ENCODE measurements at places on chromosomes 12 and 14.

DNA sequence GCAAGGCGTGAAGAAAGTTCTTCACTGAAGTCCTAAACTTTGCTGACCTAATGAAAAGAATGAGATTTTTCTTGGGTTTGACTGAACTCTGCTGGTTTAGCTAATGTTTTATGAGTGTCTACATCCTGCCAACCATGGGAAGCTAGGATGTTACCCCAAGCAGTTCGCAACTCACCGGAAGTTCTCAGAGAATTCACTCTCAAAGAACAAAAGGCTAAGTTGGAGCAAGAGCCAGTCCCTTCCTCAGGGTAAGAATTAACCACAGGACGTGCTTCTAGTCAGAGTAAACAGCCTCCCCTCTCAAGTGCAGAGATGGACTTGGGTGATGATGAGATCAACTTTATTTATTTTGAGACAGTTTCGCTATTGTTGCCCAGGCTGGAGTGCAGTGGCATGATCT, 37.3 kb downstream of the TCHP start:
- DNase-seq: no peak

GRCh38 chr14:65019944-65020566, 33.4 kb downstream of the FNTB start:
- DNase-seq: no peak

DNA sequence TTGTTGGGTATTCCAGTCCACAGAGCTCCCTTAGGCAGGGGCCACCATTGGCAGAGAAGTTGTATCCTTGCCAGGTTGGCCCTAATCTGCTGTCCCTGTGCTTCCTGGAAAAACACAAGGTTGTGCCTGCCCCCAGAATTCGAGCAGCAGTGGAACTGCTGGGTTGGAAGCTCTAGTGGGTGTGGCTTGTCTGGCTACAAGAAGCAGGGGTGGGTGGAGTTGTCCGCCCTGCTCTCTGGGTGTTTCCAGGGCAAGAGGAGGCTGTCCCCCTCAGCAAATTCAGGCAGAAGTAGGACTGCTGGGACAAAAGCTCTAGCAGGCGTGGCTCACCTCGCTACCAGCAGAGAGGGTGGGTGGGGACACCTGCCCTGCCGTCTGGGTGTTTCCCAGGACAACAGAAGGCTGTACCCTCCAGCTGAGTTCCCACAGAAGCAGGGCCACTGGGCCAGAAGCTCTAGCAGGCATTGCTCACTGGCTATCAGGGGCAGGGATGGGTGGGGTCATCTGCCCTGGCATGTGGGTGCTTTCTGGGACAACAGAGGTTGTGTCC, 72.8 kb upstream of the NPAS3 start:
- DNase-seq: no peak

DNA sequence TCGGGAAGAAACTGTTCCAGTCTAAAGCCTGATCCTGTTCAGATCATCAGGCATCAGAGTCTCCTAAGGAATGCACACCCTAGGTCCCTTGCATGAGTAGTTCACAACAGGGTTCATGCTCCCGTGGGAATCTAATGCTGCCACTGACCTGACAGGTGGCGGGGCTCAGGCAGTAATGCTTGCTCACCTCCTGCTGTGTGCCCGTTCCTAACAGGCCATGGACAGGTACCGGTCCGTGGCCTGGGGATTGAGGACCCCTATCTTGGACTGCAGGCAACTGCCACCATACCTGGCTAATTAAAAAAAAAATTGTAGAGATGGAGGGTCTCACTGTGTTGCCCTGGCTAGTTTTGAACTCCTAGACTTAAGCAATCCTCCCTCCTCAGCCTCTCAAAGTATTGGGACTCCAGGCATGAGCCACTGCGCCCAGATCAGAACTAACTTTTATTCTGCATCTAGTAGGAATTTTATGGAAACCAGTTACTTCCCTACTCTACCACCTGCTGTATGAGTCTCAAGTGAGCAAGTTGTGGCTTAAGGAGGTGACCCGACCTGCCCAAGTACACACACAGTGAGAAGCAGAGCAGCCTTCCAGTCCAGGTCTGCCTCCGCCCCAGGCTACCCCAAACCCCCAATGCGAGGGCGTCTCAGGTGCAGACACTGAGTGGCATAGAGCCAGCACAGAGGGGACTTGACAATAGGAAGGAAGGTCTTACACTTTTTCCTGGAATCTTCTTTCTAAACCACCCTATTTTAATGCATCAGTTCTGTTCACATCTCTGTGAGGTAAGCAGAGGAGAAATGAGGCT, 2.5 kb upstream of the PAPLN start:
- no peak for DNase-seq

GRCh38 chr14:68921666-68922065, 57.4 kb downstream of the ACTN1 start:
- no peak for DNase-seq

DNA sequence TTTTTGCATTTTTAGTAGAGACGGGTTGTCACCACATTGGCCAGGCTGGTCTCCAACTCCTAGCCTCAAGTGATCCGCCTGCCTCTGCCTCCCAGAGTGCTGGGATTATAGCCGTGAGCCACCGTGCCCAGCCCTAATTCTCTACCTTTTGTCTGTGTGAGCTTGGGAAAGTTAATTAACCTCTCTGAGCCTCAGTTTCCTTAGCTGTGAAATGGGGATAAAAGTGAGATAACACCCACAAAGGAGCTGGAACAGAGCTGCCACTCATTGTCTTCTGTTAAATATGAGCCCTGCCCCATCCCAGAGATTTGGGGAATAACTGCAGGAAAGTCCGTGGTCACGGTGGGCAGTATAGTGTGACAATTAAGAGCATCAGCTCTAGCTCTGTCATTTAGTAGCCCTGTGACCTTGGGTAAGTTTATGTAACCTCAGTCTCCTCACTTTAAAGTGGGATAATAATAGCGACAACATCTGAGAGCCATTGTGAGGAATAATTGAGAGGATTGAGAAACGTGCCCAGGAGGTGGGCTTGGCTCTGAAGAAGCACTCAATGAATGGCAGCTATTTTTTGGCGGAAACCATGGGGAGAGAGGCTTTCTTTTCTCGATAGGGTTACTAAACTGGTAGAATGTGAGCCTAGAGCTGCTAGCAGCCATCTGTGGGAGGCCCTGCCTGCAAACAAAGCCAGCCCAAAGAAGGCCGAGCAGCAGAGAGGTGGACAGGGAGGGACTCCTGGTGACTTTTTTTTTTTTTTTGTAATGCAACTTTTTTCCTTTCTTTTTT, 60.8 kb upstream of the MED13L start:
- DNase-seq: no peak

DNA sequence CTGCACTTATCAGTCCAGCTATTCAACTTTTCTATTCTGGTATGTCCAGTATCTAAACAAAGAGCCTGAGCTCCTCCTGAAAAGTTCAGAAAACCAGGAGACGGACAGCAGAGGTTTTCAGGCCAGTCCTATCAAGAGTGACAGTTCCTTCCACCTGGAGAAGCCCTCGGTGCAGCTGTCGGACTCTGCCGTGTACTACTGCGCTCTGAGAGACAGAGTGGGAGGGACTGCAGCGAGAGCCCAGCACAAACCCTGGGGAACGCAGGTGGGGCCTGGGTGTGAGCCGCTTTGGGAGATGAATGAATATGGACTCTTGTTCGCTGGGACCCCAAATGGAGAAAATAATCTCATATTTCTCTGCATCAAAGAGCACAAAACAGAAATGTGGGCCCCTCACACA, 329.8 kb upstream of the OR4E1 start:
- DNase-seq: no peak

GRCh38 chr14:95137804-95138167, 19.5 kb downstream of the DICER1 start:
- DNase-seq: no peak

DNA sequence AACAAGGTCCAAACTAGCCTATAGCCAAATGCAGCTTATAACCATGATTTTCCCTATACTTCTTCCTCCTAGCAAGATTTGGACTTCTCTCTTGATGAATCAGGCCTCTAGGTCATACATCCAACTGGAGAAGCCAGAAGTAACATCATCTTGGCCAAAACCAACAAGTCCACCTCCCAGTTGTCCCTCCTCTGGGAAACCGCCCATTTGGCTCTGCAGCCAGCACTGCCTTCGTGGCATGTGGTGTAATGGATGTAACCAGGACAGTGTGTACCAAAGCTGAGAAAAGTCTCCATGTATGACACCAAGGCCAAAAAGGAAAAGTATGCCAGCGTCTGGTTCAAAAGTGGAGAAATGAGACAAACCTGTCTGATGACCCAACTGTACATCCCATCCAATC, 59.3 kb upstream of the VASH1 start:
- DNase-seq: no peak

DNA sequence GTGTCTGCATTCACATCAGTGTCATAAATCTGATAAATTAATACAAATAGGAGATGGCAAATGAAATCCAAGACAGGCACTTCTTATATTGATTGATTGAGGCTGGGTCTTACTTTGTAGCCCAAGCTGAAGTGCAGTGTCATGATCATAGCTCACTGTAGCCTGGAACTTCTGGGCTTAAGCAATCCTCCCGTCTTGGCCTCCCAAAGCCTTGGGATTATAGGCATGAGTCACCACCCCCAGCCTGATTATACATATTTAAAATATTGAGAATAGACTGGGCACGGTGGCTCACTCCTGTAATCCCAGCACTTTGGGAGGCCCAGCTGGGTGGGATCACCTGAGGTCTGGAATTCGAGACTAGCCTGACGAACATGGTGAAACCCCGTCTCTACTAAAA, 51.3 kb downstream of the MARK3 start:
- DNase-seq: no peak

GRCh38 chr12:38825006-38825405, 80.4 kb downstream of the CPNE8 start:
- DNase-seq: no peak

- no peak for DNase-seq
These were observed 210.9 kb downstream of the DPY19L2 start for GRCh38 chr12:63457428-63457827.

DNA sequence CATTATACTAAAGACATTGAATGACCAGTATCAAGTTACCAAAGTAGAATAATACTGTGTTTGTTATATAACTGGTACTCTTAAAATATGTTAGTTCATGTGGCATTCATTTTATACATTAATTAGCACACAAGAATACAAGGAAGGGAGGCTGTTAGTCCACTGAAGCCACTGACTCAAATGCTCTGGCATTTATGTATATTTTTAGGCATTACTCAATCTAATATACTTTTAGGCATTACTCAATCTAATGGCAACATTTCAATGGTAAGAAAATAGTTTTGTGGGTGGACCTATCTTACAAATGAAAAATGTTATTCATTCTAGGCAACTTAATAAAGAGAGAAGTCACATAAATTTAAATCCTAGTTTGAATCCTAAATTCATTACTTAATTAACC, 874.4 kb upstream of the USP15 start:
- no peak for DNase-seq

DNA sequence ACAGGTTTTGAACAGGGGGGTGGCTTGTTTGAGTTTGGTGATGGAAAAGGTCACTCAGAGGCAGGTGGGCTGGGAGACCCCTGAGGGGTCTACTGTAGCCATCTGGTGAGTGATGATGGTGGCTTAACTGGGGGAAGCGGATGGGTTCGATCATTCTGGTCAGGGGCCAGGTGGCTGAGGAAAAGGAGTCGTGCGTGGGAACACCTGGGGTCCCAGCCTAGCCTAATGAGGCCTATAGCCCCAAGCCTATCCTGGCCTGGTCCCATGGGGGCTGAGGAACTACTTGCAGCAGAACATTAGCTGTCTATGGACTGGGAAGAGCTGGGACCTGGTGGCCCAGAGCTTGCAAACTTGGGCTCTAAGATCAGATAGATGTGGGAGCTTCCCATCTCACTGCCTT, 158.4 kb upstream of the MYL2 start:
- DNase-seq: no peak

GRCh38 chr14:67137744-67138371, 51.4 kb upstream of the GARIN2 start:
- no peak for DNase-seq

GRCh38 chr12:105329926-105330282, 587 bp upstream of the C12orf75 start:
- no peak for DNase-seq

GRCh38 chr12:20946732-20947131, 136.2 kb downstream of the SLCO1B3 start:
- peak; percentile 8 for DNase-seq

GRCh38 chr12:78473136-78473535, 391.4 kb upstream of the SYT1 start:
- no peak for DNase-seq

DNA sequence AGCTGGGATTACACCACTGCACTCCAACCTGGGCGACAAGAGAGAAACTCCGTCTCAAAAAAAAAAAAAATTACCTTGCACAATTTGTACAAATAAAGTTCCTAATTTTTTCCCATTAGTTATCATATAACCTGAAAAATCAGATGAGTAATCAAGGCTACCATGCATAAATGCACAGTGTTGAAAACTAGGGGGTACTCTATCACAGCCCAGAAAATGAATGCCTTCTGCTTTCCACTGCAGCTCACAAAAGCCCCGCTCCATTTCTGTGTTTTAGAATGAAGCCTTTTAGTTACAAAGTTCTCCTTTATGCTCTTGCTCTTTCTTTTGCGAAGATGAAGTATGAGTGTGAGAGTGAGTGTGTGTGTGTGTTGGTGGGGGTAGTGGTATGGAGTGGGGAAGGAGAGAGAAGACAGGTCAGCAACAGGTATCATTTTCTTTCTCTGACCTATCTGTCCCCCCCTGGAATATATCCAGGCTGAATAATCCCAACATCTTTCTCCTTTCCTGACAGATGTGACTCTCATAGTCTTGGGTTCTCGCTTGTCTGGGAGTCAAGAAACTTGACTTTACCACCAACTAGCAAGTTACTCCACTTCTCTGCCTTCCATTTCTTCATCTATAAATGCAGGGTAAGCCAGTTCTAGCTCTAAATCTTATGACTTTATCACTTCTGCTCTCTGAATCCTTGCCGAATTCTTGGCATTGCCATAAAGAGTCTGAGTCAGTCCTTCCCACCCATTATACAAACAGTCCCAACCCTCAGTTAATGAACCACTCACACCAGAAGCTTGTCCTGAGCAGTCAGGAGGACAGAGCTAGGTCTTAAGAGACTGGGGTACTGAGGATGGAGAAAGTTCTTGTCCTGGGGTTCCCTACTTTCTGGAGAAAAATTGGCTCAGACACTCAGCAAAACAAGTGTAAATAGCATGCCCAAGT, 16.1 kb downstream of the BIN2 start:
- no peak for DNase-seq

DNA sequence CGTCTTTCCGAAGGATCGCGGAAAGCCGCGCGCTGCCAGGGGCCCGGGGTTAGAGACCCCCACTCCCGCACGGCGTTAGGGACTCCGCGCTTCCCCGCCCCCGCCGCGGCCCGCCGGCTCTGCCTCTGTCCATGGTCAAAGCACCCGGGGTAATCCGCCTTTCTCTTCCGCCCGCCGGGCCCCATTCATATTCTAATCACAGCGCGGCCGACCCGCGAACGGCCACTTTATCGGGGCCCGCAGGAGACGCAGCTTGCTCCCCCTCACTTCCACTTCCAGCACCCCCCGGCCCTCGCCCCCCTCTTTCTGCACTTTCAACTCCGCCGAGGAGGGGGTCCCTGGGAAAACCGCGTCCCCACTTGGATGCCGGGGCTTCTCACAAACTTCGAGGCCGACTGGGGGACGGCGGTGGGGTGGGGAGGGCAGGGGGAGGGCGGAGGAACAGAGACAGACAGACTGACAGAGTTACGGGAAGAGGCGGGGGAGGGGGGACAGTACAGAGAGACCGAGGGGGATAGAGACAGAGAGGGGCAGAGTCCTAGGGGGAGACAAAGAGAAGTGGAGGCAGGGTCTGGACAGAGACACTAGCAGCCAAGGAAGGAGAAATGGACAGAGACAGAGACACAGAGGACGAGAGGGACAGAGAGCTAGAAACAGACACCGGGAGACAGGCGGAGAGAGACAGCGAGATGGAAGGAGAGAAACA, 1.1 kb upstream of the RFX4 start:
- DNase-seq: no peak

GRCh38 chr12:86838711-86839110, 582.5 kb upstream of the MGAT4C start:
- DNase-seq: no peak

- no peak for DNase-seq
These were observed 41.1 kb downstream of the PRB3 start for GRCh38 chr12:11228296-11228879.

Measured in NCI-H2107 (cell line).